Cortex of kidney (tissue), 1 donor: ENCODE measurements at places on chromosomes 12 and 14.

DNA sequence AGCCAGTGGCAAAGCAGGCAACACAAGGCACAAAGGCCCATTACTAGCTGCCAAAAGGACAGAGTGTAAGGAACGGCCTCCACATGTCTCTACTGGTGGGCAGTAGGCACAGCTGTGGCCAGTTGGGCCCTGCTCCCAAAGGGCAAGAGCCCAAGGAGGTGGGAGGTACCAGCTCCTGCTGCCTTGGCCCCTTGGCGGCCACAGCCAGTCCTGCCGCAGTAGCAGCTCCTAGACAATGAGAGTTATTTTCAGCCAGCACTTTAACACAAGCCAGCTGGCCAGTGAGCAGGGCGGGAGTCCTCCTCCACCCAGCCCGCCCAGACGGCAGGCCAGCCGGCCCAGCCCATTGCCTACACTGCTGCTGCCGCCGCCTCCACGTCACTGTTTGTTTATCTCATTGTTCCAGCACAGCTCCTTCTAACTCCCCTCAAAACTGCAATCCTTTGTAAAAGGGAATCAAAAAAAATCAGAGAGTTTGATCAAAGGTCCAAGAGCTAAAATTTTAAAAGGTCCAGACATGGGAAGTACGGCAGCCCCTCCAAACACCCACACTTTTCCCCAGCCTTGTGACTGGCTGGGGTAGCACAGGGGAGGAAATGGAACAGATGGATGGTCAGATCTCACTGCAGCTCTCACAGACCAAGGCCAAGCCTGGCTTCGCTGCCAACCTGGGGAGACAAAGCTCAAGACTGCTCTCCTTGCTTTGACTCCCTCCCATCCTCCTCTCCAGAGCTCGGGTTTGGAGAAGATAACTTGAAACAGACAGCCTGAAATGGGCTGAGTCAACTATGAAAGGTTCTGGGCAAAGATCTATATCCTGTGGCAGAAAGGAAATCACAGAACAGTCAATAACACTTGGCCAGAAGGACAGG is 33.5 kb downstream of the FMNL3 start:
- DNase-seq: no peak

DNA sequence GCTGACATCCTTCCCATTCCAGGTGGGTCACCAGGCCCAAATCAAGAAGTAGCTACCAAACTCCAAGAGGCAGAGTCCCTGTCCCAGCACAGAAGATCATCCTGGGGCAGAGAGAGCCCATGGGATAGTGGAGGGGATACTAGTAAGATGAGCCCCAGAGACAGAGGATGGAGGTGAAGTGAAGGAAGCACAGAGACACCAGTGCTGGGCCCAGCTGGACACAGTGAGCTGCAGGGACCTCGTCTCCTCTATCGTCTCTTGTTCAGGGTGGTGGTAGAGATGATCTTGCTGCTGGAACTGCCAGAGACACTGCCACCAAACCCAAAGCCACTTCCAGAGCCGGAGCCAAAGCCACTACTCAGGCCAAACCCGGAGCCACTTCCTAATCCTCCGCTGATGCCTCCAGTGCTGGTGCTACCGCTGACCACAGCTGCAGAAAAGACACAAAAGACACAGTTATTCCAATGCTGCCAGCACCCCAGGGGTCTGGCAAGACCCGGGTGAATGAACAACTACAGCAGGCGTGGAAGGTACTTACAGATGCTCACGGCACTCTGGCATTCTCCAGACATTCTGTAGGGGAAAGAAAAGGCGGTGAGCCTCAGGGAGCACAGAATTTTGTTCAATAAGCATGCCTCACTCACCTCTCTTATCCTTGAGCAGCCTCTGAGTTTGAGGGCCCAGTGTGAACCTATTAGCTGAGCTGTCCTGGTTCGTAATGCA is 6.9 kb downstream of the KRT4 start:
- no peak for DNase-seq

DNA sequence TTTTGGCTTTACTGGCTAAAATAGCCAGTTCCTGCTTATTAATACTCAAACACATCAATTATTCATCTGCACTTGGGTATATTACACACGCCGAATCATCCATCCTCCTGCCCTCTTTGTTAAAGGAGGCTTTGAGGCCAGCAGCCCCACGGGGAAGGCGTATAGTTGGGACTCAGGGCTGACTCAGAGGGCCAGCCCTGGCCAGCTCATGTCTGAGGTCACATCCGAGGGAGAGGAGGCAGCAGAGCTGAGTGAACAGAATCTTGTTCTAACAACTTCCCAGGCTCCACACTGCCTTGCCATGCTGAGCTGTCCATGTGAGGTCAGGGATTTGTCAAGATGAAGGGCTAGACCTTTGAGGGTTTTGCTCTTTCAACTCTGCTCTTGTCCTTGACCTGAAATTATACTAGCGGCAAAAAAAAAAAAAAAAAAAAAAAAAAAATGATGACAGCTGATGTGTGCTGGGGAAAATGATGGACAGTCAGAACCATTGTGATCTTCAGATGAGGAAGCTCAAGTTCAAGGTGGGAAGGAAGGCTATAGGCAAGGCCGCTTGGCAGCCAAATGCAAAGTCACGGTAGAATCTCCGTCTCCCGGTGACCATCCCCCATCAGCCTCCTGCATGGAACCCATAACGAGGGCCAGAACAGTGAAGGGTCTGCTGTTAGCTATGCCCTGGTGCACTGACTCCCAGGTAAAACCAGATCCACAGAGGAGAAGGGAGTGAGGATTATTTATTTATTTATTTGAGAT is 12.5 kb upstream of the MARK3 start:
- DNase-seq: no peak

DNA sequence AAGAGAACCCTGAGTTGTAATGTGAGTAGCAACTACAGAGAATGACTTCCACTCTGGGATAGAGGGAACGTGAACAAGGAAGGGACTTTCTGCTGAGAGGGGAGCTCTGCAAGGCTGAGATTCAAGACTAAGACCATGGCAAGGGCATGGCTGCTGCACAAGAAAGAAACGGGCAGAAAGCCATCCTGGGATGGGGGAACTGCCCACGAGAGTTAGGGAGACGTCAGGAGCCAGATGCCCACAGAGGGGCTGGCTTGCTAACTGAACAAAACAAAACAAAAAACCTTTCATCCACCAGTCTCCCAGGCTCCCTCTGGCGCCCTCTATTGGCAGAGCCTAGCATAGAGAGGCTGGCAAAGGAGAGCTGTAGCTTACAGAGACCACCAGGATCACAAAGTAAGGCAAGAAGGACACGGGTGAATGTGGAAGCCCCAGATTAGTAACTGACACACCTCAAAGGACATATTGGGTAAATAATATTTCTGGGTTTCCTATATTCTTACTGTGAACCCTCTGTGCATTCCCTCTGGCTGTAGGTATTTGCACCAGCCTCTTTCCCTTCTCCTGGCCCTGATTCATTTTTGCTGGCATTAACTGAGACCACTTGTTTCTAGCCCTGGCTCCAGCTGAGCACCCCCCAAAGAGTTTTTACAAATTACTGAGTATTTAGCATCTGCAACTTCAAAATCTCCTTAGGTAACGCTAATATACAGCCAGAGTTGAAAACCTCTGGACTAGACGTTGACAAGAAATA is 338.3 kb downstream of the EMP1 start:
- DNase-seq: no peak

GRCh38 chr12:117034701-117035151 is 64.5 kb downstream of the TESC start:
- DNase-seq: no peak

DNA sequence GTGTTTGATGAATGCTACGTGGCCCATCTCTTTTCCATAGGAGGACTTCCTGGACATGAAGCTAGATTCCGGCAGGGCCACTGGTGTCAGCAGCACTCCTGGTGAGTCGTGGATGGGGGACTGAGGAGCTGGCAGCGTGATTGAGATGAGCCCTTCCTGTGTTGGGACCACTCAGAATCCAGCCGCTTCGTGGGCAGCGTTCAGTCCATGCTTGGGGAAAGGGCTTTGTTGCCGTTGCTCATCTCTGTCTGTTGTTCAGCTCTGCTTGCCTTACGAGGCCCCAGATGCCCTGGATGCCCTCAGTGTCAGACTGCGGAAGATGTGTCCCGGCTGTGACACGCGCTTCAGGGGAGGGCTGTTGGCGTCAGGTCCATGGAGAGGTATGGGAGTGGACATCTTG is 127.1 kb upstream of the RTL1 start:
- no peak for DNase-seq

DNA sequence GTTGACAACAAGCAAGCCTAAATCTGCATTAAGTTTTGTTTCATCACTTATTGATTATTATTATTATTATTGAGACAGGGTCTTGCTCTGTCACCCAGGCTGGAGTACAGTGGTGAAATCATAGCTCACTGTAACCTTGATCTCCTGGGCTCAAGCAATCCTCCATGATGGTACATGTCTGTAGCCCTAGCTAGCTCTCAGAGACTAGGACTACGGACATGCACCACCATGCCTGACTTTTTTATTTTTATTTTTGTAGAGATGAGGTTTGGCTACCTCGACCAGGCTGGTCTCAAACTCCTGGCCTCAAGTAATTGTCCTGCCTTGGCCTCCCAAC is 35.7 kb upstream of the STK38L start:
- DNase-seq: no peak

GRCh38 chr12:45355730-45356129 is 139.8 kb downstream of the ANO6 start:
- DNase-seq: no peak

DNA sequence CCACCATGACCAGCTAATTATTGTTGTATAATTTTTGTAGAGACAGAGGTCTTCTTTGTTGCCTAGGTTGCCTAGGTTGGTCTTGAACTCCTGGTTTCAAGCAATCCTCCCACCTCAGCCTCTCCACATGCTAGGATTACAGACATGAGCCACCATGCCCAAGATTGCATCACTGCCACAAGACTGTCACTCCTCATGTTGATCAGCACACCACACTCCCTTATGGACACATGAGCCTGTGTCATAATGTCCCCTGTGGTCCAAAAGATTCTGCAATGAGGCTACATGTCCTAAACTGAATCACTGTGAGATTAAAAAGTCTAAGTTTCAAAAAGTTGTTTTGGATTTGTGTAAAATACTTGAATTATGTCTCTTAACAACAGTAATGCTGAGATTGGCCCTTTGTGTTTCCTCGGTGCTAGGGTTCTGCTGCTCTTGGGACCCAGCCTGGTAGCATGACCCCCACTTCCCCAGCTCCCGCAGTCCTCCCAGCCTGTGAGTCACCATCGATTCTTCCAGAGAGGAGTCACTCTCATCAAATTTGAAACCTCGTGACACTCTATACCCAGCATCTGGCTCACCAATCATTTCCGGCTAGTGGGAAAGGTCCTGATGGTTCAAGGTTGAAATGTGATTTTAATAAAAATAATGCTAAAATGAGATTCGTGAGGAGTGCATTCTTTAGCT is 890.9 kb downstream of the VRK1 start:
- no peak for DNase-seq

DNA sequence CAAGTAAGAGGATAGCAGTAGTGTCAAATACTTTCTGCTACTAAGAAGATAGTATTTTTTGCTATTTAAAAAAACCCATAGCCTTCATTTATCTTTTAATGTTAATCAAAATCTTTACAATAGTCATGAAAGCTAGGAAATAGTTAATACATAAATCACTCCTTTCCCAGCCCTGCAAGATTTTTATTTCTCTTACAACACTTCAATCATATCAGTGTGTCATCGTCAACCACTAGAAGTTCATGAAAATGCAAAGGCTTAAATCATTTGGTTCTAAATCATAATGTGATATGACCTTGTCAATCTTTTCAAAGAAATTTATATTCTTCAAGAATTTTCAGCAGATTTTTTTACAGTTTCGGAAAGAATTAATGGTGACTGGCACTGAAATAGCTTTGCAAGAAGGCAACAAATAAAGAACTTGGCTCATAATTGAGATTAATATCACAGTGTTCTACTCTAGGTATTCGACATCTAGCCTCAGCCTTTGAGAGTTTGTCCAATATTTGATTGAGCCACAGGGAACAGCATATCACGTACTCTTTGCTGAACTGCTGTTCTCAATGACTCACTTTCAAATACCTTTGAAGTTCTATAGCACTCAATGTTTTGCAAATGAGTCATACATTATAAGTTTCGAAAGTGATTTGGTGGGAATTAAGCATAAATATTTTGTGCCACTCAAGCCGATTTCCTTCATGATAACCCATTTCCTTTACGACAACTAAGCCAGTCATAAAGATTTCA is 384.0 kb upstream of the FOXG1 start:
- no peak for DNase-seq

GRCh38 chr12:93720559-93720958 is 43.4 kb downstream of the CRADD start:
- no peak for DNase-seq

DNA sequence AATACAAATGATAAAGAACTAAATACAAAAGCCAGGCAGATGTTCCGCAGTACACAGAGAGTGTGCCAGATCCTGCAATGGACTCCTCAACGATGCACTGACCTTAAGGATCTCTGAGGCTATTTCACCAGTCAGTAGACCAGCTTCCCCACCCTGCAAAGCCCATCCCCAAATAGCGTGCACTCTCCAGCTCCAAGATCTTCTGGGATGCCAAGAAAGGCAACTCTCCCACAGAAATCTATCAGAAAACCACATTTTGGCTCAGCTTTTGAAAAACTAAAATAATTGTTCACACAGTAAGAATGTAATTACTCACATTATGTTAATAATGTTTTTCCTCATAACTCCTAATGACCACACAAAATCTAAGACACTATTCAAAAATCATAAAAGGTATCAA is 90.4 kb downstream of the PPP2R5E start:
- no peak for DNase-seq

DNA sequence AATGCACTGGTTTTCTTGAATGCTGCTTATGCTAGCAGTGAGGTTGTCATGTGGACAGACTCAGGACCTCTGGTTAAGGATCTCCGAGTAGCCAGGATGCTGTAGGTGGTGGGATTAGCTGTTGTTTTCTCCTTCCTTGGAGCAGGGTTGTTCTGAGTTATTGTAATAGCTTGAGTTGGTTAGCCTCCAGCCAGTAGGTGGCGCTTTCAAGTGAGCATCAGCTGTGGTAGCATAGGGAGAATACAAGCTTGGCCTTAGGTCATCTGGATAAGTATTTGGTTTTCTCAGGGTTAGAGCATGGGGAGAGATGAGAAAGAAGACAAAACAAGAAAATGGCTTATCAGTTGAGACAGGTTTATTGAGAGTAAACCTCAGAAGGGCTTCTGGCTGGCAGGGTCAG is 299.7 kb upstream of the FBXO33 start:
- DNase-seq: no peak

DNA sequence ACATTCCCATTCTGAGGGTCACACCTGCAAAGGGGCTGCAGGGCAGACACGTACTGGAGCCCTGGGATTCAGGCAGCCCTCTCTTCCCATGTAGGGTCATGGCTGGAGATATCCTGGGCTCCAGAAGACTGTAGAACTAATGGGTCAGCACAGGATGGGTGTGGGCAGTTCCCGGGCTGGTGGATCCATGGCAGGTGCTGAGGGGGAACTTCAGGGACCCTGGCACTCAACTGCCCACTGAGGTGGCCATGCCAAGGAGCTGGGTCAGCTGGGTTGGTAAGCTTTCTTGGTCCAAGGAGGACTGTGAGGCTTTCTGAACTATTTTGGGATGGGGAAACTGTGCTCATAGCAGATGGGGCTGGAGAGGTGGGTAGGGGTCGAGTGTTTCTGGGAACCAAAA is 183.4 kb upstream of the RTL1 start:
- no peak for DNase-seq

GRCh38 chr14:57866199-57866705 is 360 bp upstream of the SLC35F4 start:
- DNase-seq: no peak
